Psoas muscle (tissue), 8 donors: ENCODE measurements at places on chromosomes 13 and 19. TPM values are rescaled to one million over a fixed set of nuclear protein-coding genes. Genes with fewer than 3 reads are reported as not detected.

The NCAN gene
- total RNA-seq: not detected

The MYO1F gene
- total RNA-seq: 6.3 TPM

The PTGIR gene
- total RNA-seq: 2.3 TPM

The CACNA1A gene
- total RNA-seq: 0.32 TPM

The ATXN8OS gene
- not detected for total RNA-seq

The ZIM2 gene
- not detected for total RNA-seq

The LRRC63 gene
- not detected for total RNA-seq

The TEX101 gene
- not detected for total RNA-seq

DNA sequence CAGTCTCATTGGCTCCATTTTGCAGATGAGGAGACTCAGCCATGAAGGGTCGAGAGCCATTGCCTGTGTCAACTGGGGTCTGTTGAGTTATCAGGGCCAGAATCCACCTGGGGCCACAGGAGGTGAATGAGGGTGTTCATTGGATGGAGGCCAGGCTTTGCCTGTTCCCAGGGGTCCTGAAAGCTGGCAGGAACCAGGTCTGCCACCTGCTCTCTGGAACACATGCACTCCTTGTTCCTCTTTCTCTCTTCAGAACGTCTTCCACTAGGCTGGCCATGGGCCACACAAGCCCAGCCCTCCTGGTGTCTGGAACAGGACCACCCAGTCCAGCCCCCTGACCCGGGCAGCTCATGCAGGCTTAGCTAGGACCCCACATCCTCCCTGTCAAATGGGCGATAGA is 21.1 kb downstream of the PPP1R37 start:
- H3K27ac ChIP-seq: no peak overlapping the region
- no peak overlapping the region for H3K4me3 ChIP-seq
- DNase-seq: no peak
- peaks cover 46% of the 10 kb centered on the region for H3K4me1 ChIP-seq

DNA sequence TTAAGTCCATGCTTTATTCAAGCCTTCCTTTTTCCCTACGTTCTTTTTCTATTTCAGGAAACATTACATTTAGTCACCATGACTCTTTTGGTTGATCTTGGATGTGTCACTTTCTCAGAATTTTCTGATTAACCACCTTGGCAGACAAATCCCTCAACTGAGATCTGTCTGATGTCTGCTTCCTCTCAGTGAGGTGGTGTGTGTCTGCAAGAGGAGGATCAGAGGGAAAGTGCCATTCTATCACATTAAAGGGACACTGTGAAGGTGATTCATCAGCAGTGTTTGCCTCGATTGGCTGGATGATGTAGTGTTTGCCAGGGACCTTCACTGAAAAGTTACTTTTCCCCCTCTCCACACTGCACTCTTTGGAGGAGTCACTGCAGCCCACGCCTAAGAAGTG is 3.0 kb upstream of the CCNP start:
- no peak overlapping the region for H3K4me3 ChIP-seq
- no peak for DNase-seq
- H3K36me3 ChIP-seq: peaks cover 17% of the 10 kb centered on the region
- H3K27ac ChIP-seq: no peak overlapping the region

- peaks cover 23% of the 10 kb centered on the region for H3K4me1 ChIP-seq
- H3K4me3 ChIP-seq: no peak overlapping the region
- peaks cover under 1% of the 10 kb centered on the region for H3K36me3 ChIP-seq
- H3K27ac ChIP-seq: no peak overlapping the region
These were observed 2.9 kb upstream of the MAP1S start for GRCh38 chr19:17716309-17716929.

DNA sequence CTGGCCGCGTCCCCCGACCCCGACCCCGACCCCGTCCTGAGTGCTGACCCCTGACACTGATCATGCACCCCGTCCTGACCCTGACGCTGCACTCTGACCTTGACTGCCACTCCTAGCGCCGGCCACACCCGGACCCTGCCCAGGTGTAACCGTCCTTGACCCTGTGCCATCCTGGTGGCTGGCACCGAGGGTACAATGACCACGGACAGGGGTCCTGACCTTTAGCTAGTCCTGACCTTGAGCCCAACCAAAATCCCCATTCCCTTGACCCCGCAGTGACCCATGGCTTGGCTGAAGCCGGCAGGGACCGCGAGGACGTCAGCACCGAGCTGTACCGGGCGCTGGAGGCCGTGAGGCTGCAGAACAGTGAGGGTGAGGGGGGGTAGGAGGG is 25.9 kb downstream of the CLEC4M start:
- H3K27me3 ChIP-seq: no peaks in the 10 kb centered on the region
- peak overlapping the region; percentile 36 for H3K4me3 ChIP-seq
- no peak overlapping the region for H3K27ac ChIP-seq
- no peaks in the 10 kb centered on the region for H3K36me3 ChIP-seq
- no peaks in the 10 kb centered on the region for H3K4me1 ChIP-seq

DNA sequence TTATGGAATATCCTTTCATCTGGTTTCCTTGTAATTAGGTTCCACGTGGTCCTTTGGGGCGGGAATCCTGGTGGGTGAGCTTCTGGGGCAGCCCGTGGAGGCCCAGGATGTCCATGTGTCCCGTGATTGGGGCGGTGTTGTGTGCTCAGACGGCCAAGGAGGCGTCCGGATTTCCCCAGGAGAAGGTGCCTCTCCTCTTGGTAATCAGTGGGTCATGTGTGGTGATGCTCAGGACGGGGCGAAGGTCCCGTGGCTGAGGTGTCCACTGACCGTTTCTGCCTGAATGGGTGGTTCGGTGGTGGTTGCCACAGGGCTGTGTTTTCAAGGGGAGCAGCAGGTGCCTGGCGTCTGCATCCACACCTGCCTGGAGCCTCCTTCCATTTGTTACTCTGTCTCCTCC is 52.2 kb upstream of the F7 start:
- no peak overlapping the region for H3K27ac ChIP-seq
- no peaks in the 10 kb centered on the region for H3K27me3 ChIP-seq
- H3K36me3 ChIP-seq: no peaks in the 10 kb centered on the region
- peaks cover 6% of the 10 kb centered on the region for H3K4me1 ChIP-seq
- no peak for DNase-seq
- no peak overlapping the region for H3K4me3 ChIP-seq

DNA sequence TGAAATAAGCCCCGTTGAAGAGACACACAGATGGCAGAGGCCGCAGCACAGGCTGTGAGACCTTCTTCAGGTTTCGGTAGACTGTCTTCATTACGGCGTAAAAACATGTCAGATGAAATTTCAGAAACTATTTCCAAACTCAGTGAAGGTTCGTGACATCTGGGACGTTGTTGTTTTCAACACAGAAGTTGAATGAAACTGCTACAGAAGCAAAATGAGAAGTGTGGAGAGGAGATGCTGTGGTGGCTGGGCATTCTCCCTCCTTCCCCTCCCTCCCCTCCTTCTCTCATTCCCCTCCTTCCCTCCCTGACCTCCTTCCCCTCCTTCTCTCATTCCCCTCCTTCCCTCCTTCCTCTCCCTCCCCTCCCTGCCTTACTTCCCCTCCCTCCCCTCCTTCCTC is 113.6 kb downstream of the ATP11A start:
- DNase-seq: no peak
- H3K4me1 ChIP-seq: no peaks in the 10 kb centered on the region
- peak overlapping the region; percentile 16 for H3K27ac ChIP-seq

DNA sequence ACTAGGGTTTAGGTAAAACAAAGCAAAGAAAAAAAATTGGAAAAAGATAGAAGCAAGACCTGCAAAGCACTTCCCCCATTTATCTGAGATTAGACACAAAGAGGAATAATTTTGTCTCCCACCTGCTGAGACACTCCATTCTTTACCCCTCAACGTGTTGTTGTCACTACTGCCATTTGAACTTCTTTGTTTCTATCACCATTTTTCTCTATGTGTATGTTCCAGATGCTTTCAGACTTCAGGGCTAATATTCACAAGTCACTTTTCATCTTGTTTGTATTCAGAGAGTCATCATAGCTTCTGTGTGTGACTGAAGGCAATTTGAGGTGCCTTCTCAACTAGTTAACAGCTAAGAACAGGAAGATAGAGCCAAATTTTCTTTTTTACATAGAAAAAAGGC is 512.5 kb downstream of the TBC1D4 start:
- DNase-seq: no peak
- no peak overlapping the region for H3K27ac ChIP-seq

DNA sequence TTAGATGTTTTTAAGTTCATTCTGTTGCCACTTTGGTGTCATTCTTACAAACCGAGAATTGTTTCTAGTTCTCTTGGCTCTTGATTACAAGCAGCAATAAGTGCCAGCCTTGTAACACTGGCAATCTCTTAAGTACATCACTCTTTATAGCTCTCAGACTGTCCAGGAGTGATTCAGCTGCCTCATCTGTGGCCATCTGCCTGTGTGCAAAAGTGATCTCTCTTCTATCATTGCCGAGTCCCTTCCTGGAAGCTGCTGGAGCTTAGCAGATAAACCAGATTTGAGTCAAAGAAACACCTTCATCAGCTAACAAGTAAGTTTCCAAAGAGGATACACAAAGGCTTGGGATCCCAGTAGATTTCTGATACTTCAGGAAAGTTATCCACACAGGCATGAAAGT is 23.2 kb downstream of the STOML3 start:
- no peak overlapping the region for H3K4me3 ChIP-seq
- no peaks in the 10 kb centered on the region for H3K4me1 ChIP-seq
- no peak overlapping the region for H3K27ac ChIP-seq

GRCh38 chr13:76886005-76886291 is 257 bp downstream of the KCTD12 start:
- peaks cover 5% of the 10 kb centered on the region for H3K4me1 ChIP-seq
- H3K4me3 ChIP-seq: peak overlapping the region; percentile 79
- no peaks in the 10 kb centered on the region for H3K36me3 ChIP-seq
- no peaks in the 10 kb centered on the region for H3K27me3 ChIP-seq
- H3K27ac ChIP-seq: peak overlapping the region; percentile 65

GRCh38 chr13:98975822-98976261 is 2.0 kb downstream of the DOCK9 start:
- no peaks in the 10 kb centered on the region for H3K36me3 ChIP-seq
- H3K27me3 ChIP-seq: no peaks in the 10 kb centered on the region
- H3K4me3 ChIP-seq: peak overlapping the region; percentile 62
- H3K4me1 ChIP-seq: peaks cover 8% of the 10 kb centered on the region
- no peak overlapping the region for H3K27ac ChIP-seq
- no peak for DNase-seq

- H3K27ac ChIP-seq: no peak overlapping the region
- no peaks in the 10 kb centered on the region for H3K27me3 ChIP-seq
- no peaks in the 10 kb centered on the region for H3K36me3 ChIP-seq
These were observed 40.5 kb upstream of the RNF113B start for GRCh38 chr13:98217597-98217996.

DNA sequence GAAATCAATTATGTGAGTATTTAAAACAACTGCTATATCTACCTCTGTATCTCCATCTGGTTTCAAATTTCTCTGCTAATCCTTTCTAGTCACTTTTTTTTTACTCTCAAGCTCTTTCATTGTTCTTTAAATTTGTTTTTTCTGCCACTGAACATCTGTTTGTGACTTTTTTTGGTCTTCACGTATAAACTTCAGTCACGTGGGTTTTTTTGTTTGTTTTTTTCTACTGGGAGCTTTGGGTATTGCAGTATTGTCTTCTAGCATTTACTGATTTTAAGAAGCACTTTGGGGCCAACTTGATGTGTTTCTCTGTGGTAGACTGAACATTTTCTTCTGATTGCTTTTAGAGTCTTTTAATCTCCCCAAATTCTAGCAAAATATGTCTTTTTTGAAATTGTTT is 262.6 kb upstream of the RXFP2 start:
- no peak overlapping the region for H3K27ac ChIP-seq
- no peak for DNase-seq
- no peak overlapping the region for H3K4me3 ChIP-seq
- no peaks in the 10 kb centered on the region for H3K4me1 ChIP-seq
- H3K27me3 ChIP-seq: peaks cover 2% of the 10 kb centered on the region

- no peak overlapping the region for H3K27ac ChIP-seq
- H3K4me1 ChIP-seq: no peaks in the 10 kb centered on the region
- DNase-seq: no peak
- H3K4me3 ChIP-seq: no peak overlapping the region
- no peaks in the 10 kb centered on the region for H3K27me3 ChIP-seq
- no peaks in the 10 kb centered on the region for H3K36me3 ChIP-seq
These were observed 4.4 kb upstream of the KCNN4 start for GRCh38 chr19:43784981-43785808.
